Bronchial epithelial cell (primary cell): ENCODE measurements at places on chromosomes 3 and 15.

GRCh38 chr3:102006812-102007485, 157.6 kb downstream of the NFKBIZ start:
- DNase-seq, result peak; percentile 93

DNA sequence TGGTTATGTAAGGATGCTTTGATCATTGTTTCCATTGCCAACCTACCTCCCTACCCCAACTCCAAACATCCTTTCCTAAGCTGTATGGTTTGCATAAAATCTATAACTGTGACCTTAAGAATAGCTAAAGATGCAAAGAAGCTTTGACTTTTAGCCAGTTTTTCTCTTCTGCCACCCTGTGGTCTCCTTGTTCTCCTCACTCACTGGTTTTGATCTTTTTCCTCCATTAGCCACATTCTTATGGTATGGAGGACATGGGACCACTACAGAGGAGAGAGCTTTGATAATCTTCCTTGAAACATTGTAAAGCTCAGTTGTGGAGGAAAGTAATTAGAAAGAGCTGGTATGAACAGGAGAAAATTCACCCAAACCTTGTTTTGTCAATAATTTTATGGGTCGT, 115.9 kb downstream of the NEK11 start:
- DNase-seq, result peak; percentile 1

GRCh38 chr15:54514601-54515000, 536.4 kb downstream of the UNC13C start:
- no peak for DNase-seq

DNA sequence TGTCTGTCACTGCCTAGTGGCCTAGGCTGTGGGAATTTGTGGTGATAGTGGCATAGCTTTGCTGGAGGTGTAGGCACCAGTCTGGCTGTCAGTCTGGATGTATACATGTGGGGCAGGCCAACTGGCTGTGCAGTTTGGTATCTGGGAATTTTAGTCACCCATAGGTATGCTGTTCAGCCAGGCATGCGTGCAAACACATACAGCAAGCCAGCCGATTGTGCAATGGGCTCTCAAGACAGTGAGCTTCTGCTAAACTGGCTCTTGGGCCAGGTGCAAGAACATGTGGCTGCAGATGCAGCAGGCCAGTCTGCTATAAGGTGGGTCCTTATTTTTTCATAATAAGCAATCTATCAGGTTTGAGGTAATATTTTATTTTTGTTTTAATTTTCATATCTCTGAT, 87.1 kb upstream of the PLSCR5 start:
- peak; percentile 21 for DNase-seq

DNA sequence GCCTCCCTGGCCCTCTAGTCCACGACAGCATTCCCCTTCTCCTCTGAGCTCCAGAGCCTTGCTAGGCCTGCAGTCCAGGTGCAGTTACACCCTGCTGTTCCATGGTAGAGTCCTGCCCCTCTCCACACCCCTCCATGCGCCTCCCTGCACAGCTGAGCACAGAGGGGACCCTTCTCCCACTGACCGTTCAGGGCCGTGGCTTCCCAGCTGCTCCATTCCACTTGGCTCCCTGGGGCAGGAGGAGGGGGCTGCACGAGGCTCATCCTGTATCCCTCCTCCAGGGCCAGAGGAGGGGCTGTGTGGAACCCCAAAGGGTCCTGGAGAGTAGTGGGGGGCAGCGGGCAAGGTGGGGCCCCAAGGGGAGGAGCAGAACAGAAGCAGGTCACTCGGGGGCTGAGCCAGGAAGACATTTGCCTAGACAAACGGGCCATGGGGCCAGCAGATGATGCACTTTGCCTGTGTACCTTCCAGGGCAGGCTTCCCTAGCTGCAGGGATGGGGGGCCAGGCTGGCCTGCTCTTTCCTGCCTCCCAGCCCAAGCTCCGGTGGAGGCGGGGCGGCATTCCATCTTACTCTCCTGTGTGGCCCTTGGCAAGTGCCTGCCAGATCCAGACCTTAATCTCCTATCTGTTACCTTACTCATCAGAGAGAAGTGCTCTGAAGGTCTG, 20.7 kb upstream of the GOLGA6C start:
- DNase-seq, result no peak

DNA sequence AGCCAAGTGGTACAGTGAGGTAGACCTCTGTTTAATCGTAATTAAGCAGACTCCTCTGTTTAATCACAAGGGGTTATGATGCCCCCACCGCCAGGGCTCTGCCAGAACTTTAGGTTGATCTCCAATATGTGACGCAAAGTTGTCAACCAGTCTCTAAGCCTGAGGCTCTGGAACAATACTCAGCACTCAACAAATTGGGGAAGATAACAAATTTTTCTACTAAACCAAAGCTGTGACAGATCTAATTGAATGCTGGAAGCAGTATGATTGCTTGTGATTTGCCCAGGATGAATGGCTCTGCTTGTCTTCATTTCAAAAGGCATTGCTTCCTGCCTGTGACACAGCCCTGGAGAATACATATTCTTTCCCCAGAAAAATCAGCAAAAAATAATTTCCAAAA, 57.1 kb downstream of the SNTN start:
- DNase-seq, result no peak

GRCh38 chr15:29470794-29471193, 201.2 kb upstream of the NSMCE3 start:
- DNase-seq, result peak; percentile 77

- DNase-seq, result no peak
Observed at GRCh38 chr3:159127021-159127392, 325.2 kb downstream of the MFSD1 start.

GRCh38 chr15:79798311-79798710, 98.5 kb downstream of the MTHFS start:
- no peak for DNase-seq

DNA sequence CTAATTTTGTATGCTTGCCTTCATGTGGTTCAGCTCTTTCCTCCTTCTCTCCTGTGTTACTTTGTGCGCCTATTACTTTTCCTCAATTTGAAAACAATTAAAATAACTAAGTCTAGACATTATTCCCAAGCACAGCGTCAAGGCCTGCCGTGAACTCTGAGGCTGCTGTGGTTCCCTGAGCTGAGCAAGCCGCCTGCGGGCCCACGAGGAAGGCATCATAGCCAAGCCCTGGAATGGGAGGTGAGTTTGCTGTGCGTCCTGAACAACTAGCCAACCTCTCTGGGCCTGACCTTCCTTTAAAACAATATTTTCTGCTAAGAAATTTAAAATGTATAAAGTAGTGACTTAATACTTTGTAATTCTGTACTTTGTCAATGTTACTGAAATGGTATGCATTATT, 327.2 kb downstream of the OCA2 start:
- no peak for DNase-seq

- DNase-seq, result peak; percentile 44
Observed at GRCh38 chr15:51751697-51752683, 593 bp downstream of the TMOD2 start.
